ENCODE measurements at places on chromosomes 6 and 20. TPM values are rescaled to one million over a fixed set of nuclear protein-coding genes. Genes with fewer than 3 reads are reported as not detected.

GRCh38 chr20:12153628-12154027 is 235.9 kb downstream of the BTBD3 start:
- no peaks in the 10 kb centered on the region for H3K27me3 ChIP-seq
- no peaks in the 10 kb centered on the region for H3K36me3 ChIP-seq
- DNase-seq: no peak
- H3K4me3 ChIP-seq: no peak overlapping the region
- H3K4me1 ChIP-seq: no peaks in the 10 kb centered on the region
- no peak overlapping the region for H3K27ac ChIP-seq

DNA sequence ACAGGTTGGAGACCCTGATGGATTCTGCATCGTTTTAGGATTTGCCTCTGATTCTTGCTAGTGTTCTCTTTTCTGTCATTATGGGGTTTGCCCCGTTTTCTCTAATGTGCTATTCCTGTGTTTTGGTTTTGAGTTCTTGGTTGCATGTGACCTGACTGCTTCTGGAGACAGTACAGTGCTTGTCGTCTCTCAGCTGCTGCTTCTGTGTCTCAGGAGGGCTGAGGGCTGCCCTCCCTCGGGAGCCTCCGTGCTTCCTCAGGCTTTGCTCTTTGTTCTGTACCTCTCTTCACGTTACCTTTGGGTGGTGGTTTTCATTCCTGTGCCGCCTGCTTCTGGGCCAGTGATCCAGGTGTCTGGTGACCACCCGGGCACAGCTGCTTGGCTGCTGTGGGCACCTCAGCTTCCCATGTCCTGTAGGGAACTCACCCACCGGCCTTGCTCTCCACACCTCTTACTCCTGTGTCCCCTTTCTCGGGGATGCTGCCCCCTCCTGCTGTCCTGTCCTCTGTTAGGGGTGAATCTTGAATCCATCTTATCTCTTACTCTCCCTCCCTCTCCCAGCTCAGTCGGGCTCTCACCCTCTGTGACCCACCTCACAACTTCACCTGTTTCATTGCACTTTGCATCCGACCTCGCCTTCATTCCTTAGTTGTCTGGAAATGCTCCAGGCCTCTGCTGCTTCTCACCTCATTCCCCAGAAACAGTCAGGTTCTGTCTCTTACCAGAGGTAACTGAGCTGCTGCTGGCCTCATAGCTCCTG is 33.2 kb downstream of the PANK2 start:
- no peaks in the 10 kb centered on the region for H3K4me1 ChIP-seq
- H3K36me3 ChIP-seq: peaks cover 23% of the 10 kb centered on the region
- no peak for DNase-seq
- H3K27me3 ChIP-seq: no peaks in the 10 kb centered on the region

The HLA-DMB gene
- 0.75 TPM for polyA plus RNA-seq

- DNase-seq: no peak
- H3K4me1 ChIP-seq: no peaks in the 10 kb centered on the region
- H3K36me3 ChIP-seq: no peaks in the 10 kb centered on the region
- no peak overlapping the region for H3K27ac ChIP-seq
- no peak overlapping the region for H3K4me3 ChIP-seq
These were observed 147.4 kb downstream of the ALDH8A1 start for GRCh38 chr6:134802426-134803058.

The SLC17A5 gene
- polyA plus RNA-seq: 18.7 TPM

GRCh38 chr20:23096986-23097520 is 10.9 kb upstream of the CD93 start:
- no peak overlapping the region for H3K4me3 ChIP-seq
- peaks cover 27% of the 10 kb centered on the region for H3K4me1 ChIP-seq
- no peaks in the 10 kb centered on the region for H3K36me3 ChIP-seq
- no peak overlapping the region for H3K27ac ChIP-seq
- peak; percentile 36 for DNase-seq
- H3K27me3 ChIP-seq: no peaks in the 10 kb centered on the region

GRCh38 chr6:101728956-101729355 is 335.4 kb downstream of the GRIK2 start:
- H3K36me3 ChIP-seq: no peaks in the 10 kb centered on the region
- no peaks in the 10 kb centered on the region for H3K27me3 ChIP-seq
- H3K27ac ChIP-seq: no peak overlapping the region
- H3K4me3 ChIP-seq: no peak overlapping the region

DNA sequence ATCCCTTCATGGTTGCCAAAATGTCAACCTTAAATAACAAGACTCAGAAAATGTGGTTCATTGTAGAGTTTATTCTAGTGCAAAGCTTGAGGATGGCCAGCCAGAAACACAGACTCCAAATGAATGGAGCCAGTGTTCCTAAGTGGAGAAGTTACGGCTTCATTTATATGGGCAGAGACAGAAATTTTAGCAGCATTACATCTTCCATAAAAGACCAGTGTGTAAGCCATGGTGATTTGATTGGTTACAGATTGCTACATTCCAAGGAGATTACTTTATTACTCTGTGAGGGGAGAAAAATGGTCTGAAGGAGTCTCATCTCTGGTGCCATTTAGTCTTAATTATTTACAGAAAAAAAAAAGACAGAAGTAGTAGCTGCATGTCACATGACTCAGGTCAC is 97.8 kb downstream of the OTOR start:
- DNase-seq: no peak
- no peak overlapping the region for H3K27ac ChIP-seq
- H3K4me3 ChIP-seq: no peak overlapping the region
- H3K36me3 ChIP-seq: no peaks in the 10 kb centered on the region
- no peaks in the 10 kb centered on the region for H3K4me1 ChIP-seq
- H3K27me3 ChIP-seq: no peaks in the 10 kb centered on the region

DNA sequence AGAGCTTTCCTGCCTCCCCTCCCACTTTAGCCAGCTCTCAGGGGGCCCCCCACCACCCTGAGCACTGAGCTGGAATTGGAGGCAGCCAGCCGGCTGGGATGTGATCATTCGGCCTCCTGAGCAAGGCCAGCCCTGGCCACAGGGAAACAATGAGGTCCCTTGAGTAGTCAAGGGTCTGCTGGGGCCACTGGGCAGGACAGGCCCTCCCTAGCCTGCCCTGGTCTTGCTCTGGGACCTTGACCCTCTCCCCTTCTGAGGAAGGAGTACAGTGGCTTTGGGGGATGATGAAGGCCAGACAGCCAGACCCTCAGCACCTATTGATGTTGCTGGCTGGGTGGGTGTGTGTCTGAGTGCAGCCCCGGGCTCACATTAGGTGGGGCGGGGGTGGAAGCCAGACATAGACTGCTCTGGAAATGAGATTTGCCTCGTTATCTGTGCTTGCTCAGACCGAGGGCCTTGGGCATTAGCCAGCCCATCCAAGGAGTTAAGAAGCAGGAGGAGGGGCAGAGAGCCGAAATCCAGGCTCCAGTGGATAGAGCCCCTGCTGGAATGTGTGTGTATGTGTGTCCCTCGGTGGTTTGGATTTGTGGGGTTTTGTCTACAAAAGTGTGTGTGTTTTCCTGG is 21.3 kb downstream of the CD40 start:
- no peak overlapping the region for H3K4me3 ChIP-seq
- H3K36me3 ChIP-seq: no peaks in the 10 kb centered on the region
- no peak for DNase-seq

DNA sequence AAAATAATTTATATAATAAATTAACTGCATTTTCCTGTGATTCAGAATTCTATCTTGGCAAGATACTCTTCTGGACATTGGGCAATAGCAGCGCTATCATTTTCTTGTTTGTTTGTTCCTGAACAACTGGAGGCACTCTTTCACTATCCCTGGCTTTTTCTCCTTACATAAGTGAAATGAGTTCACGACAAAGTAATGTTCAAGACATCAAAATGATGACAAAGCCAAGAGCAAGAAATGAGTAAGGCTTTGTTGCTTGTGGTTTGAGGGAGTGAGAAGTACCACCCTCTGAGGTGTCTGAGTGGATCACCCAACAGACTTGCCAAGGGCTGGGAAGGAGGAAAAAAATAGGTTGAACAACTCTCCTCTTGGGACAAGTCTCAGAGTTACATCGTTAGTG is 466.6 kb upstream of the JAG1 start:
- H3K27ac ChIP-seq: no peak overlapping the region
- DNase-seq: no peak
- no peaks in the 10 kb centered on the region for H3K27me3 ChIP-seq
- no peak overlapping the region for H3K4me3 ChIP-seq
- H3K4me1 ChIP-seq: no peaks in the 10 kb centered on the region

The SLC22A3 gene
- polyA plus RNA-seq: not detected

DNA sequence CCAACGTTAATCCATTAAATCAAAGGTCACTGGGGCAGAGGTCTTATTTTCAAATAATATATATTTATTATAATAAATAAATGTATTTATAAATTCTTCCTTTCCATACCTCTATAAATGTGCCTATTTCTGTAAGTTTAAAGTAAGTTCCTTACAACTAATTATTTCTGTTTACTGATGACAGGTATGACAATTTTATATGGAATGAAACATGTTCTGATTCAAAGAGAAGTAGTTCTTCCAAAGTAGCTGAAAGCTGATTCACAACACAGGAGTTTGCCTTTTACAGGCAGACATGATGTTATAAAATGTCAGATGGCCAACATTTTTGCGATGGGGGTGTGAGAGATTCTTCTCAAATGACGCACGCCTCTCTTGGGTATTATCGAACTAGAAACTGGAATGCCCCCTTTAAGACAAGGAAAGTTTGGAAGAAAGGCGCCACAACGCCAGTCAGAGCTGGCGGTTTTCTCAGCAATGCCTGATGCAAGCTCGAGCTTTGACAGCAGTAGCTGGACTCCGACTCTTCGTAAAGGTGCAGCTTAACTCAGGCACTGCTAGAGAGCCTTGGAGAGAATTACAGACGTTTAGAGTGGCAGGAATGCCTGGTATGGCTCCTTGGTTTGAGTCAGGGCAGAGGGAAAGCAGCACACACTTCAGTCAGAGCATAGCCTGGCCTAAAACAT is 92.1 kb downstream of the FOXC1 start:
- no peaks in the 10 kb centered on the region for H3K4me1 ChIP-seq
- H3K27ac ChIP-seq: no peak overlapping the region
- no peak for DNase-seq
- no peak overlapping the region for H3K4me3 ChIP-seq
- H3K27me3 ChIP-seq: no peaks in the 10 kb centered on the region

All from endothelial cell of umbilical vein (primary cell).